ENCODE measurements at places on chromosomes 13 and 19. TPM values are rescaled to one million over a fixed set of nuclear protein-coding genes. Genes with fewer than 3 reads are reported as not detected.

PHLDB3 gene
- total RNA-seq: 15.2 TPM

CGB2 gene
- total RNA-seq: not detected

GRCh38 chr13:40600149-40600751 lies 66.2 kb downstream of the FOXO1 start:
- no peaks in the 10 kb centered on the region for H3K27me3 ChIP-seq
- H3K27ac ChIP-seq: peak overlapping the region; percentile 85
- peaks cover 91% of the 10 kb centered on the region for H3K4me1 ChIP-seq
- H3K36me3 ChIP-seq: no peaks in the 10 kb centered on the region
- DNase-seq: peak; percentile 72

- peaks cover 40% of the 10 kb centered on the region for H3K4me1 ChIP-seq
- H3K4me3 ChIP-seq: no peak overlapping the region
- no peak for DNase-seq
- peaks cover 49% of the 10 kb centered on the region for H3K27me3 ChIP-seq
- peaks cover 6% of the 10 kb centered on the region for H3K36me3 ChIP-seq
Observed at GRCh38 chr13:57627663-57628062, 3.9 kb upstream of the PCDH17 start.

DNA sequence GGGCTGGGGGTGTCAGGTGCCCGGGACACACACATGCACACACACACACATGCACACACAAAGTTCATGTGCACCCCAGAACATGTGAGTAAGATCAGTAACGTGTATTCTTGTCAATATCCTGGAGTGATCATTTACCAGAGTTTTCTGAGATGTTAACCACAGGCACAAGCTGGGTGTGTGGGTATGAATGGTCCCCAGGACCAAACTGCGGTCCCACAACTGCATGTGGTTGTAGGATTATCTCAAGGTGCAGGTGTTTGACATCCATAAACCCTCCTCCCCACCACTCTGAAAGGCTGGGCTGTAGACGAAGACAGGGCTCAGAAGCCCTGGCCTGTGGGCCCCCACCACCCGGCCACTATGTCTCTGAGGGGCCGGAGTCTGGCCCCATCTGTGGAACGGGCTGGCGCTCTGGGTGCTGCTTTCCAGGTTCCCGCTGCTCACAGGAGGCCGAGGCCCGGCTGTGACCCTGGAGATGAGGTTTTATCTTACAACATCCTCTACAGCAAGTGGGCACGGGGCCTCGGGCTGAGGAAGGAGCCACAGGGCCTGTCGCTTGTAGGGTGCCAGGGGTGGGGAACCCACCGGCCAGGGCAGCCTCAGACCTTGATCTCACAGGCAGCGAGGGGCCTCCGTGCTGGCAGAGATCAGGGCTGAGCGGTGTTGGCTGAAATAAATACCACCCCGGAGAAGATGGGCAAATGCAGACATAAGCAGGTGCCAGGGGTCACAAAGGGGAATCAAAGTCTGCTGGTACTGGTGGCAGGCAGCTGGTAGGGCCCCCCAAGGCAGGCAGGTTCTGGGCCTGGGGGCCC lies 4.3 kb downstream of the F2RL3 start:
- DNase-seq: no peak
- no peak overlapping the region for H3K4me3 ChIP-seq
- H3K27me3 ChIP-seq: peaks cover 24% of the 10 kb centered on the region
- H3K36me3 ChIP-seq: no peaks in the 10 kb centered on the region

- H3K27me3 ChIP-seq: no peaks in the 10 kb centered on the region
- peak overlapping the region; percentile 92 for H3K4me3 ChIP-seq
- no peak for DNase-seq
- peak overlapping the region; percentile 99 for H3K27ac ChIP-seq
- peaks cover 35% of the 10 kb centered on the region for H3K36me3 ChIP-seq
Observed at GRCh38 chr19:9620842-9621155, 233 bp downstream of the ZNF561 start.

DNA sequence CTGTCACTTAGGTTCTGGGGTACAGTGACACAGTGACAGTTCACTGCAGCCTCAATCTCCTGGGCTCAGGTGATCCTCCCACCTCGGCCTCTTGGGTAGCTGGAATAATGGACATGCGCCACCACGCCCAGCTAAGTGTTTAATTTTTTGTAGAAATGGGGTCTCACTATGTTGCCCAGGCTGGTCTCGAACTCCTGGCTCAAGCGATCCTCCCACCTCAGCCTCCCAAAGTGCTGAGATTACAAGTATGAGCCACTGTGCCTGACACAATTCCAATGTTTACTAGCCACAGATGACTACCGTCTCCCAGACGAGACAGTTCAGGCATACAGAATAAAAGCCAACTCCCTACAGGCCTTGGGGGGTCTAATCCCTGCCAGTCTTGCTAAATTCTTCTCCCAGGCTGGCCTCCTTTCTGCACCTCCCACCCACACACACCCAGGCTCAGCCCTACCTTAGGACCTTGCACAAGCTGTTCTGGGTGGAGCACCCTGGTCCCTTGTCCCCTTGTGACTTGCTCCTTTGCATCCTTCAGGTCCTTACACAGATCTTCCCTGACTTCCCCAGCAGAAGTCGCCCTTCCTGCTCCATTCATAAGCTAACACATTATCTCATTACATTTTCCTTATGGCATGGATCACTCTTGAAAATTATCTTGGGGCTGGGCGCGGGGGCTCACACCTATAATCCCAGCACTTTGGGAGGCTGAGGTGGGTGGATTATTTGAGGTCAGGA lies 106.4 kb downstream of the INSR start:
- H3K36me3 ChIP-seq: no peaks in the 10 kb centered on the region
- DNase-seq: no peak

Data from activated CD4-positive, alpha-beta memory T cell treated with anti-CD3 and anti-CD28 coated beads for 36 hours (primary cell).